Hepatocyte (in vitro differentiated cells): ENCODE measurements at places on chromosomes 13 and 19. TPM values are rescaled to one million over a fixed set of nuclear protein-coding genes. Genes with fewer than 3 reads are reported as not detected.

- DNase-seq: no peak
Observed at GRCh38 chr13:102648046-102648445, 46.8 kb downstream of the METTL21C start.

DNA sequence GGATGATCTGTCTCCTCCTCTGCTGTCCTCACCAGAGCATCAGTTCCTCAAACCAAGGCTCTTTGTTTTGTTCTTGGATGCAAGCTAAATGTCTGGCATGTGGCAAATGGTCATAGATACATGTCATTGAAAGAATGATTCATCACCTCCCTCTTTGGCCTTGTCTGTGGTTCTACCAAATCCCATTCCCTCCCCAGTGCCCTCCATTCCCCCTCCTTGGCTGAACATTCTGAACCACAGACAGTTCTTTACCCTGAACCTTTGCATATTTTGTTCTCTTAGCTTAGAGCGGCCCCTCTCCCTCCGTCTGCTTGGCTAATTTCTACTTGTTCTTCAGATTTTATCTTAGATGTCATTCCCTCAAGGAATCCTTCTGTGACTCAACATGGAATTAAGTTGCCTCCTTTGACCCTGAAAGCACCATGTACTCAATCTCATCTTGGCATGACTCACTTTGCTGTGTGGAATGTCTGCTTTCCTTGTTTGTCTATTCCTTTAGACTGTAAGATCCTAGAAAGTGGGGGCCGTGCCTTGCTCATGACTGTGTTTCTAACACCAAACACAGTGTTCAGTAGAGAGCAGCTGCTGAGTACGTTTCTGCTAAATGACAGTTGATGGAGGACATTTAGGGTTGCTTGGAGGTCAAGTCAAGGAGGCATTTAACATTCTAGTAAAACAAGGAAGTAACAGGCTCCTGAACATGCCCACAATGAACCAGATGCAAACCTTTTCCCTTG lies 8.1 kb downstream of the ALOX5AP start:
- DNase-seq: peak; percentile 88

FREM2 gene
- 17.8 and 21.2 TPM in 2 replicates for total RNA-seq

- DNase-seq: no peak
Observed at GRCh38 chr13:114145256-114145655, 12.8 kb upstream of the RASA3 start.

DNA sequence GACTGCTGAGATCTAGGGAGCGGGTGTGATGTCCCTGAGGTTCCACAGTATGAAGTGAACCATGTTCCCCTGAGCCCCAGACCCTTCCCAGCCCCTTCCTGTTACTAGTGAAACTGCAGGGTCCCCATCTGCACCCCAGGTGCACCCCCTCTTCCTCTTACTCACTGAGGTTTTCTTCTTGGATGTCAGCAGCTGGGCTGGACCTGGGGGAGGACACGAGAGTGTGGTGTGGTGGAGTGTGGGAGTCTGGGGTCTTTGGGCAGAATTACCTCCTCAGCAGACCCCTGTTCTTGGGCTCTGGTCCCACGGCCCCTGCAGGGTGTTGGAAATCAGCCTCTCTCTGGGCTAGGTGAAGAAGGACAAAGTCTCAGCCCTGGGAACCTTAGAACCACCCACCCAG lies 3.3 kb upstream of the LILRA6 start:
- no peak for DNase-seq

DNA sequence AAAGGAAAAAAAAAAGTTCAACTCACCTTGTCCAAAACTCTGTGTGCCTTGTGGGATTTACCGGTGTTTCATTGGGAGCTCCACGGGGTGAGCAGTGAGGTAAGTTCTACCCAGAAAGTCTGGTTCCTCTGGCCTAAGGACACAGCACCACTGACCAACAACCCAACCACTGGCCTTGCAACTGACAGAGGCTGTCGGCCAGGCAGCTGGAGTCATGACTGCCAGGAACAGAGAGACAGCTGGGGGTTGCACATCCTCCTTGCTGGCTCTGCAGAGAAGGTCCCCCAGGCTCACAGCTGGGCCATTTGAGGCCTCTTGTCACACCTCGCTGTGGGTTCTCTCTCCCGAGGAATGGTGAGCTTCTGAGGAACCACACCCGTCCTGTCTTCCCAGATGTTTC lies 59.5 kb downstream of the ANKRD10 start:
- no peak for DNase-seq

- no peak for DNase-seq
Observed at GRCh38 chr13:48772908-48773307, 119.2 kb downstream of the CYSLTR2 start.

RGCC gene
- 7.0 and 8.1 TPM in 2 replicates for total RNA-seq

- no peak for DNase-seq
Observed at GRCh38 chr19:42199440-42200115, 17.9 kb downstream of the DEDD2 start.

DNA sequence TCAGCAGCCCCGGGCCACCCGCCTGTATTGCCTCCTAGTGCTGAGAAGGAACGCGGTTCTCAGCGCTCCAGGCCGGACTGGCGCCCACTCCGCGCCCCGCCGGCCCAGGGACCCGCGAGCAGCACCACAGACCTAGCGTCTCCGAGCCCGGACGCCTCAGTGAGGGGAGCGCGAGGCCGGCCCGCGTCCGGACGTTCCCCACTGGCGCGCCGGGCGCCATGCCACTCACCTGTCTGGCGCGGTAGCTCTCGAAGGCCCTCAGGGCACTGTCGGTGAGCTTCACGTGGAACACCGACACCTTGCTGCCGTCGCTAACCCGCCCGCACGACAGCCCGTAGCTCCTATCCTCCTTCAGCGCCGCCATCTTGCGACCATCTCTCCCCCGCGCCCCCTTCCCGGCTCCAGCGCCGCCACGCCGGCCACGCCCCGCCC lies at the start of gene ELL:
TSS of gene ELL (minus strand) at position 379 of the 432 bp plus-strand sequence. CDS start at position 364, 15 bp downstream.
- DNase-seq: no peak

GRAMD1A gene
- total RNA-seq: 34.8 and 35.4 TPM in 2 replicates

GRCh38 chr13:90630716-90631115 lies 716.8 kb upstream of the MIR17HG start:
- no peak for DNase-seq

- no peak for DNase-seq
Observed at GRCh38 chr19:32812036-32812435, 57.5 kb downstream of the SLC7A9 start.

SPRED3 gene
- 0.68 and 4.0 TPM in 2 replicates for total RNA-seq

DNA sequence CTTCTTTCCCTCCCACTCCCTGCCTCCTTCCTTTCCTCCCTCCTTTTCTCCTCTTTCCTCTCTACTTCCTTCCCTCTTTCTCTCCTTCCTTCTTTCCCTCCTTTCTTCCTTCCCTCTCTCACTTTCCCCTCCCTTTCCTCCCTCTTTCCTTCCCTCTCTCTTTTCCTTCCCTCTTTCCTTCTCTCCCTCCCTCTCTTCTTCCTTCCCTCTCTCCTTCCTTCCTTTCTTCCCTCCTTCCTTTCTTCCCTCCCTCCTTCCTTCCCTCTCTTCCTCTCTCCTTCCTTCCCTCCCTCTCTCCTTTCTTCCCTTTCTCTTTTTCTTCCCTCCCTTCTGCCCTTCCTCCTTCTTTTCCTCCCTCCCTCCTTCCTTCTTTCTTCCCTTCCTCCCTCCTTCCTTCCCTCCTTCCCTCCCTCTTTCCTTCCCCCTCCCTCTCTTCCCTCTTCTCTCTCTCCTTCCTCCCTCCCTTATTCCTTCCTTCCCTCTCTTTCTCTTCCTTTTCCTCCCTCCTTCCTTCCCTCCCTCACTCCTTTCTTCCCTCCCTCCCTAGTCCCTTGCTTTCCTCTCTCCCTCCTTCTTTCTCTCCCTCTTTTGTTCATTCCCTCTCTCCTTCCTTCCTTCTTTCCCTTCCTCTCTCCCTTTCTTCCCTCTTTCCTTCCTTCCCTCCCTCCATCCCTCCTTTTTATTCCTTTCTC lies 443.9 kb downstream of the ZNF536 start:
- DNase-seq: no peak

DNA sequence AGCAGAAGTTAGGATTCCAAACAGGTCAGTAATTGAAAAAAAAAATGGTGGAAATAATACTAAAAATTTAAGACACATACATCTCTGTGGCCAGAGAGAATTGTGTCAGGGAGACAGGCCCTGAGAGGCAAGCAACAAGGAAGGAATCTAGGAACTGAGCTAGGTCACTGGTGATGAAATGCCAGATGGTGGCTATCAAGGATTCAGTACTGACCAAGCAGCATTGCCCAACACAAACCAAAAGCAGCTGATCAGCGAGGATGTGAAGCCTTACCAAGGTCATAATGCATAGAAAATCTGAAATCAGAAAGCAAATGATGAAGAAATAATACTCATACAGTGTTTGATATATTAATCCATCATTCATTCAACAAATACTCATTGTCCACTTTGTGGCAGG lies 905.0 kb downstream of the GPC5 start:
- peak; percentile 5 for DNase-seq

GRCh38 chr19:15894359-15894758 lies 3.5 kb downstream of the CYP4F2 start:
- DNase-seq: no peak

ZNF155 gene
- total RNA-seq: 5.6 and 7.2 TPM in 2 replicates

- DNase-seq: no peak
Observed at GRCh38 chr19:14082675-14082960, 3.0 kb downstream of the C19orf67 start.
